ENCODE measurements at places on chromosomes 11 and 22. TPM values are rescaled to one million over a fixed set of nuclear protein-coding genes. Genes with fewer than 3 reads are reported as not detected.

The CSNK2A3 gene
- 17.4 TPM for total RNA-seq

- DNase-seq: no peak
Measured at GRCh38 chr11:9459667-9460321, 1.0 kb upstream of the ZNF143 start.

DNA sequence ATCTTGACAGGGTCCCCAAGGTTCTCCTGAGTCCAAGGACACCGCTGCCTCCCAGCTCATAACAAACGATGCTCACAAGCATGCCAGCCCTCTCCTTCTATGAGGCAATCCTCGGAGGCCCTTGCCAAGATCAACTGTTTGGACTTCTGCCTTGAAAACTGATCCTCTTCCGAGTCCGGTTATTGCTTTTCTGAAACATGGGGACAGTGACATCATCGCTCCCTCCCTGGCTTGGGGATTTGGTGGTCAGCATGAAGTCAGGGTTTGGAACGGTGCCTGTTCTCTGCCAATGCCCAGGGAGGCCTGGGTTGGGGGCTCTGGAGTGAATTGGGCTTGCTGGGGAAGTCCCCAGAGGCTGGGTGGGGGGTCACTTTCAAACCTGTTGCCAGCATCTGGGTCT is 149.3 kb downstream of the FBXO7 start:
- DNase-seq: no peak

The OR5B21 gene
- not detected for total RNA-seq
